ENCODE measurements at places on chromosomes 6 and 20.

DNA sequence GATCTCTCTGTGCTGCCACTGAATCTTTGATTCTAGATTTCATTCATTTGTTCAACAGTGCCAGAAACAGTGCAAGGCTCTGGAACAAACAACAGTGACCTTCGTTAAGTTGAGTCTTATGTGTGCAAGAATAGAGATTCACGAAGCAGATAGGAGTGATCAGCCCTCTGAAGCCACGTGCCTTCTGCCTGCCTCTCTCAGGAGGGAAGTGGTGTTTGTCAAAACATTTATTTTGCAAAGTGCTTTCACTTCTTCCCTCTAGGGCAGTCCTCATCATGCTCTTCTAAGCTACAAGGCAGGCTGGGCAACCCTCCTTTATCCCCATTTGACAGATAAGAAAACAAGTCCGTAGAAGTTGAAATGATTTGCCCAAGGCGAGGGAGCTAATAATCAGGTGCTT is 204.3 kb downstream of the TFAP2C start:
- no peak for DNase-seq

GRCh38 chr6:6131492-6132109 is 124.9 kb upstream of the NRN1 start:
- no peak for DNase-seq

DNA sequence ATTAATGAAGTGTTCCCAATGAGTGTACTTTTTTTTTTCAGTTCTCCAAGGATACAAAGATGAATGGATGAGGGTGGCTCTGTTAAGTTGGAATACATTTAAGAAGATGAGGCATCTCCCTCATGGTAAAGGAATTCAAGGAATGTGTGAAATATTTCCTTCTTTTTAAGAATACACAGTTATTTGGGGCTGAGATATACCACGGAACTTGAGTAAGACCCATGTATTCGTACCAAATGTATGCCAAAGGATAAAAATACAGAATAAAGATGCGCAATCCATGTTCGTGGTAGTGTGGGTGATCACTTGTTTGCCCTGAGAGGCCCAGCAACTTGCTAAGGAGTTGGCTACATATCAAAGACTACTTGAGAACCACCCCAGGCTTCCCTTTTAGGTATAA is 164.2 kb upstream of the TCF21 start:
- DNase-seq = no peak

DNA sequence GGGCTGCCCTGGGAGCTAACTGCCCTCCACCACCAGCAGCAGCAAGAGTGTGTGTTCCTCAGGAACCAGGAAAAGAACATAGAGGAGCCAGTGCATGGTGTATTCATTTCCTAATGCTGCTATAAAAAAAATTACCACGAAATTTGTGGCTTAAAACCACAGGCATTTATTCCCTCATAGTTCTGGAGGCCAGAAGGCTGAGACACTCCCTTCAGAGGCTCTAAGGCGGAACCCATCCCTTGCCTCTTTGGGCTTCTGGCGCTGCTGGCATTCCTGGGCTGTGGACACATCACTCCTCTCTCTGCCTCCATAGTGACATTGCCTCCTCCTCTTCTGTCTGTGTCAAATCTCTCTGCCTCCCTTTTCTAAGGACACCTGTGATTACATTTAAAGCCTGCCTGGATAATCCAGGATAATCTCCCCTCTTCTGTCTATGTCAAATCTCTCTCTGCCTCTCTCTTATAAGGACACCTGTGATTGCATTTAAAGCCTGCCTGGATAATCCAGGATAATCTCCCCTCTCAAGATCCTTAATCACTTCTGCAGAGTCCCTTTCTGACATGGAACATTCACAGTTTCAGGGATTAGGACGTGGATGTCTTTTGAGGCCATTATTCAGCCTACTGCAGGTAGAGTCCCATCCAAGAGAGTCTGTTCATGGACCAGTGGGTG is 54.7 kb downstream of the NDUFAF5 start:
- no peak for DNase-seq

- DNase-seq = no peak
Observed at GRCh38 chr20:10322073-10323012, 103.7 kb downstream of the SNAP25 start.

- no peak for DNase-seq
Observed at GRCh38 chr6:137401088-137401487, 93.1 kb downstream of the OLIG3 start.

DNA sequence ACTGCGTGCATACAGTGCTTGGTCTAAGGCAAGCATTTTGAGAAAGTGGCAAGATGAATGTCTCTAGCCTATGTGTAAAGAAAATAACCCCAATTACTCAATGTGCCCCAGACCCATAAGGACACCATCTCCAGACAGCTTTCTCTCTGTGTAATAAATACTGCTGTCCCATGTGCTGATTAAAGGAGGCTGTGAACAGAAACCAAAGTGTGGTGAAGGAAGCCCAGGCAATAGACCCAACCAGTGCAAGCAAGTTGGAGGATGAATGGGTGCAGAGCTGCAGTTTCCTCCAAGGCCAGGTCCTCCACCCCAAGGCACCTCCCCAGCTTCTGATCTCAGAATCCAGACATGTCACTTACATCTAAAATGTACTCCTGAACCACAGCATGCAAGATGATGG is 60.6 kb downstream of the TRAM2 start:
- DNase-seq = no peak

GRCh38 chr20:44089987-44090674 is 96.9 kb downstream of the JPH2 start:
- DNase-seq = no peak

- DNase-seq = no peak
Observed at GRCh38 chr20:20562507-20562906, 149.9 kb downstream of the RALGAPA2 start.

GRCh38 chr6:135703007-135703406 is 148.5 kb upstream of the PDE7B start:
- DNase-seq = no peak

- DNase-seq = no peak
Observed at GRCh38 chr20:62296724-62297448, 5.9 kb upstream of the ADRM1 start.

GRCh38 chr20:32511358-32512046 is 73.6 kb downstream of the NOL4L start:
- no peak for DNase-seq

- no peak for DNase-seq
Observed at GRCh38 chr20:56665806-56666205, 36.7 kb downstream of the TFAP2C start.

DNA sequence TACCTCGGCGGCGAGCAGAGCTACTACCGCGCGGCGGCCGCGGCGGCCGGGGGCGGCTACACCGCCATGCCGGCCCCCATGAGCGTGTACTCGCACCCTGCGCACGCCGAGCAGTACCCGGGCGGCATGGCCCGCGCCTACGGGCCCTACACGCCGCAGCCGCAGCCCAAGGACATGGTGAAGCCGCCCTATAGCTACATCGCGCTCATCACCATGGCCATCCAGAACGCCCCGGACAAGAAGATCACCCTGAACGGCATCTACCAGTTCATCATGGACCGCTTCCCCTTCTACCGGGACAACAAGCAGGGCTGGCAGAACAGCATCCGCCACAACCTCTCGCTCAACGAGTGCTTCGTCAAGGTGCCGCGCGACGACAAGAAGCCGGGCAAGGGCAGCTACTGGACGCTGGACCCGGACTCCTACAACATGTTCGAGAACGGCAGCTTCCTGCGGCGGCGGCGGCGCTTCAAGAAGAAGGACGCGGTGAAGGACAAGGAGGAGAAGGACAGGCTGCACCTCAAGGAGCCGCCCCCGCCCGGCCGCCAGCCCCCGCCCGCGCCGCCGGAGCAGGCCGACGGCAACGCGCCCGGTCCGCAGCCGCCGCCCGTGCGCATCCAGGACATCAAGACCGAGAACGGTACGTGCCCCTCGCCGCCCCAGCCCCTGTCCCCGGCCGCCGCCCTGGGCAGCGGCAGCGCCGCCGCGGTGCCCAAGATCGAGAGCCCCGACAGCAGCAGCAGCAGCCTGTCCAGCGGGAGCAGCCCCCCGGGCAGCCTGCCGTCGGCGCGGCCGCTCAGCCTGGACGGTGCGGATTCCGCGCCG is 994 bp downstream of the FOXC1 start:
- DNase-seq = no peak
